ENCODE measurements at places on chromosomes 1 and 21.
A peak's percentile ranks its signal among the peaks of the same experiment; 100 is the strongest.

DNA sequence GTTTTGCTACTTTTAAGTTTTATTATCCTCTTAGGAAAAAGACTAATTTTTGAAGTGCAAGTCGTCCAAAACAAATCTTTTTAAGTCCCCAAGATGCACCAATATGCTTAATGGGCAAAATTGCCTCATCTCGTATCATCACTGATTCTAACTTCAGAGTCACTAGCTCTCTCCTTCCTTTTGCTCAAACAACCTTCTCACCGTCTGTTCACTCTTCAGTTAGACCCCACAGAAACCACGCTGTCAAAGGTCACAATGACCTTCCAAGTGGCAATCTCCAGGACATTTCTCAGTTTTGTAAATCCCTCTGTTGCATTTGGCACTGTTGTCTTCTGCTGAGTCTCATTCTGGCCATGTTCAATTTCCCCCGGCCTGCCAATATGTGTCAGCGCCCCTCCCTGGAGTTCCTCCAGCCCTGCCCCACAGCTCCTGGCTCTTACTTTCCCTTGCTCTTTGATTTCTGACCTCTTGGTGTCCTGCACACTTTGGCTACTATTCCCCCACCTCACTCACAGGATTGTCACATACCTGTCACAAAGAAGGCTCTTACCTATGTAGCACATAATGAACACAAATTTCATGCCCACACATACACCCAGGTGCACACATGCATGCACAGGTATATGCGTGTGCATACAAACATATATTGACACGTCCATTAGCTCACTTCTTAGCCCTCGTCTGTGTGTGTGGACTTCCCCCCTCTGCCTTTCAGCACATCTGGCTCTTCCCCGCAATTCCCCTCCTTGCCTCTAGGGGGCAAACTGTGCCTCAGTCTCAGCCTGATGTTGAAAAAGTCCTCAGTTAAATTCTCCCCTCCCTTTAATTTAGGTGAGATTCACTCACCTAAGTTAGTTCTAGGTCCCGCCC, 354.0 kb upstream of the DUSP10 start:
- peak; percentile 55 for DNase-seq

DNA sequence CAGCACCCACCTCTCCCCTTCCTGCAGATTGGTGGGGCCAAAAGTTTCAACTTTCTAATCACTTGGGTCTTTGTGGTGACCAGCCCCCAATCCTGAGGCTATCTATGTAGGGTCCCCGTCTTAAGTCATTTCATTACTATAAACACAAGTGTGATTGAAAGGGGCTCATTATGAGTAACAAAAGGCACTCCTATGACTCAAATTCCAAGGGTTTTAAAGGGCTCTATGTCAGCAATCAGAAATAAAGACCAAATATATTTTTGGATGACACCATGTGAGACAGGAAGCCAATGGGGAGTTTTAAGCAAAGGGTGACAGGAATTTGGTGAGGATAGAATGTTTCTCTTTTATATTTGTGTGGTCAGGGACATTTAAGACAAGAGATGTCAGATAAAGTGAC, 6.2 kb downstream of the ERO1B start:
- no peak for DNase-seq

GRCh38 chr1:125086611-125087010, 3901.8 kb downstream of the SRGAP2C start:
- no peak for DNase-seq

DNA sequence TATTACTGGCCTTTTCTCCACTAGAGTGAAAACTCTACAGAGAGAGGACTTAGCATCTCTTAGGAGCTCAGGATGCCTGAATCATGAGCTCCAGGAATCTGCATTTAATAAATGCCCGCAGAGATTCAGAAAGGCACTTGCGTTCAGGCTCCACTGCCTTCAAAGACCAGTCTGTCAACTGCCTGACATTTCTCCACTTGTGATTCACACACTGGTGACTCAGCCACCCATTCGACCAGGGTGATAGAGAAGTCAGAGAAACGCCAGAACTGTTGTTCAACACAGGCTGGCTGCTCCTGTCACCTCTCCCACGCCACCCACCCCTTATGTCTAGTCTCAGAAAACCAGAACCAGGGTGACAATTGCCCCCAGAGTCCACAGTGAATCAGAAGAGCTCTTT, 26.9 kb upstream of the LBR start:
- no peak for DNase-seq

GRCh38 chr1:160997323-160998038, 23.5 kb downstream of the F11R start:
- DNase-seq: peak; percentile 28

DNA sequence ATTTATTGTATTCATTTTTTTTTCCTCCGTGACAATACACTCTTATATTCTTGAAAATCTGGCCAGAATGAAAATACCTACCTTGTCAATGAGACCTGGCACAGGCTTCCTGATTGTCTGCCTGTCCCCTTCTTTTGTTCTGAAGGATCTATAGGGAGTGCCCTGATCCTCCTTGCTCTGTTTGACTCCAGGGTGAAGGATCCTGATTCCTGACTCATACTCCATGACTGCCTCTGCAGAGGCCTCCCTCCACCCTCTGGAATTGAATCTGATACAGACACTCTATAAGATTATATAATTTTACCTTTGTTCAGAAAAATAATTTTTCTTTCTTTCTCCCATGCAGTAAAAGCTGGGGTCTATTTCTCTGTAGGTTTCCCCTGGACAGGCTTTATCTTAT, 116.2 kb downstream of the HMCN1 start:
- DNase-seq: no peak

DNA sequence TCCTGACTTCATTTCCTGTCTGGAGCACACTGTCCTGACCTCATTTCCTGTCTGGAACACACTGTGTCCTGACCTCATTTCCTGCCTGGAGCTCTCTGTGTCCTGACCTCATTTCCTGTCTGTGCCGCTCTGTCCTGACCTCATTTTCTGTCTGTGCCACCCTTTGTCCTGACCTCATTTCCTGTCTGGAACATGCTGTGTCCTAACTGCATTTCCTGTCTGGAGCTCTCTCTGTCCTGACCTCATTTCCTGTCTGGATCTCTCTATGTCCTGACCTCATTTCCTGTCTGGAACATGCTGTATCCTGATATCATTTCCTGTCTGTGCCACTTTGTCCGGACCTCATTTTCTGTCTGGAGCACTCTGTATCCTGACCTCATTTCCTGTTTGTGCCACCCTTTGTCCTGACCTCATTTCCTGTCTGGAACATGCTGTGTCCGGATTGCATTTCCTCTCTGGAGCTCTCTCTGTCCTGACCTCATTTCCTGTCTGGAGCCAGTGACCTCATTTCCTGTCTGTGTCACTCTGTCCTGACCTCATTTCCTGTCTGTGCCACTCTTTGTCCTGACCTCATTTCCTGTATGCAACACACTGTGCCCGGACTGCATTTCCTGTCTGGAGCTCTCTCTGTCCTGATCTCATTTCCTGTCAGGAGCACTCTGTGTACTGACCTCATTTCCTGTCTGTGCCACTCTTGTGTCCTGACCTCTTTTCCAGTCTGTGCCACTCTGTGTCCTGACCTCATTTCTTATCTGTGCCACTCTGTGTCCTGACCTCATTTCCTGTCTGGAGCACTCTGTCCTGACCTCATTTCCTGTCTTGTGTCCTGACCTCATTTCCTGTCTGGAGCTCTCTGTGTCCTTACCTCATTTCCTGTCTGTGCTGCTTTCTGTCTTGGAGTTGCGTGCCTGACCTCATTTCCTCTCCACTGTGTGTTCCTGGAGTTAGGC, 27.6 kb downstream of the SKI start:
- DNase-seq: peak; percentile 89

GRCh38 chr1:25704267-25704691, 87.7 kb downstream of the MAN1C1 start:
- DNase-seq: peak; percentile 36

DNA sequence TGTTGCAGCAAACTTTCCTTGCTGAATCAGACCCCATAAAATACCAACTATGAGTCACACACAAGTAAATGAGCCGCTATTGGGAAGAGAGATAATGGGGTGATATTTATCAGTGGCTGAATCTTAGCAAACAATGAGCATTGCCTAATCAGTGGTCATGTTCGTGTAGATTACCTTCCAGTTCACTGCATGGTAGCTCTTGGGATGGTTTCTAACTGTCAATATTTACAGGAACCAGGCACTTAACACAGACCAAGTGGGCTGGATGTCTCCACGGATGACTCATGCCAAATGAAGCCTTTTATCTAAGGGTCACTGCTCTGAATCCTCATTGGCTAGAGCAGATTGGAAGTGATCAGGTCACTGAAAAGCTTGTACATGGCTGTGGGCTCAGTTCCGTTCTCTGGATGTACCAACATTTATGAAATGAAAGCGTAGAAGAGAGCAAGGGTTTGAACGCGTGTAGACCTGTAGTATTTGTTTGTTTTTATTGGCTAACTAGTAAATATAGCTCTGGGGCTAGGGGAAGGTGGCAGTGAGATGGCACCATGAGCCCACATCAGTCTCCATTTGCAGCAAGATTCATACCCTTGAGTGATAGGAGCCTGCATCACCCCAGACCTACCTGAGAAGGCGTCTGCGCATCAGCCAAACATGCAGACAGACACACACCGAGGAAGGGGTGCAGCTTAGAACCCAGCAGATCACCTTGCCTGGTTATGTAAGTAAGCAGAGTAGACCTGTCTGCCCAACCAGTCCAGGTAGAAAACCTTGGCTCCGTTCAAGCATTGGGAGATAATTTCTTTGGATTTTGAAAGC, 153.3 kb downstream of the TOMM20 start:
- no peak for DNase-seq

GRCh38 chr1:94962409-94963265, 35.7 kb upstream of the CNN3 start:
- peak; percentile 9 for DNase-seq

DNA sequence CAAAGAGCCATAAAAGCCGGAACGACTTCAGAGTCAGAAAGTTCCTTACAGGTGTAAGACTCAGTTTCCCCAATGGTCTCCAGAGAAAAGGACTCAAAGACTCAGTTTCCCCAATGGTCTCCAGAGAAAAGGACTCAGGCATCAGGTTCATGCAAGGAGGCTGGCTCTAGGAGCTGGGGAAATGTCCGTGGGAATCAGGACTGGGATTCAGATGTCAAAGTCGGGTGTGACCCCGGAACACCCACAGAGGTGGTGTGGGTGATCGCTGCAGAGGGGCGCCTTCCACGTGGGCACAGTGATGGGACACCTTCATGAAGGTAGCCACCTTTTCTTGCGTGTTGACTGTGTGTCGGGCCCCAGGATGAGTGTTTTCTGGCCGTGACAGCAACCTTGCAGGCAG, 340.8 kb downstream of the NPHP4 start:
- no peak for DNase-seq

DNA sequence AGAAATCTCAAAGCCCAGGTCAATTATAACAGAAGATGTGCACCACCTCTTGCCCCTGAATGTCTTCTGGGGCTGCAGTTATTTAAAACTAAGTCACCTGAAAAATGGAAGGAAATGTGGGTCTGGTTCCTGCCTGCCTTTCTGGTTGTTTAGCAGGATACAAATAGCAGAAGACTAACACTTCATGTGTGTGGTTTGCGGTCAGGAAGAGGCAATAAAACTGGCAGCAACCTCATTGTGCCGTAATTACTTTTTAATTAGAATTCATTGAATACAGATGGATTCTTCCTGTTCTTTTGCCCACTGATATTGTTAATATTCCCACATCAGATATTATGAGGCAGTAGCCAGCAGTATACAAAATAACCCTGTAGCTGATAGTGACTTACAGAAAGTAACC, 345.7 kb downstream of the ZNF326 start:
- no peak for DNase-seq

GRCh38 chr1:85274969-85275453, 1.4 kb downstream of the BCL10 start:
- DNase-seq: no peak
